ENCODE measurements at places on chromosomes 7 and 10.

GRCh38 chr10:94225589-94225988 is 137.2 kb downstream of the NOC3L start:
- no peak for DNase-seq

DNA sequence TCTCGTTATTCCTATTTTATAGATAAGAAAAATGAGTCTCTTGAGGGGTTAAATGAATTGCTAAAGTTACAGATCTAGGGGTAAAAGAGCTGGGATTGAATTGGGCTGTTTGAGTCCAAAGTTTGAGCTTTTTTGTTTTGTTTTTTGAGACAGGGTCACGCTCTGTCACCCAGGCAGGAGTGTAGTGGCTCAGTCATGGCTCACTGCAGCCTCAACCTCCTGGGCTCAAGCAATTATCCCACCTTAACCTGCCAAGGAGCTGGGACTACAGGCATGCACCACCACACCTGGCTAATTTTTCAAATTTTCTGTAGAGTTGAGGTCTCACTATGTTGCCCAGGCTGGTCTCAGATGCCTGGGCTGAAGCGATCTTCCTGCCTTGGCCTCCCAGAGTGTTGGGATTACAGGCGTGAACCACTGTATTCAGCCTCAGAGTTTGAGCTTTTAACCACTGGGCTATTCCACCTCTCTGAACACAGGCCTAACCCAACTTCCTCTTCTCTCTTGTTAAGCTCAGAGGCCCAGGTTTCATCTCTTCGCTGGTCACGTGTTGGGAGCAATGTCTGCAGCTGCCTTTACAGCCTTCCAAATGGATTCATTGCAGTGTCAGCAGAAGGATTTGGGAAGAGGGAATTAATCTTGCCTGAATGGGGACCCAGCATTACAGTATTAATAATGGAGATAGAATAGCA is 8.0 kb downstream of the SUFU start:
- no peak for DNase-seq

DNA sequence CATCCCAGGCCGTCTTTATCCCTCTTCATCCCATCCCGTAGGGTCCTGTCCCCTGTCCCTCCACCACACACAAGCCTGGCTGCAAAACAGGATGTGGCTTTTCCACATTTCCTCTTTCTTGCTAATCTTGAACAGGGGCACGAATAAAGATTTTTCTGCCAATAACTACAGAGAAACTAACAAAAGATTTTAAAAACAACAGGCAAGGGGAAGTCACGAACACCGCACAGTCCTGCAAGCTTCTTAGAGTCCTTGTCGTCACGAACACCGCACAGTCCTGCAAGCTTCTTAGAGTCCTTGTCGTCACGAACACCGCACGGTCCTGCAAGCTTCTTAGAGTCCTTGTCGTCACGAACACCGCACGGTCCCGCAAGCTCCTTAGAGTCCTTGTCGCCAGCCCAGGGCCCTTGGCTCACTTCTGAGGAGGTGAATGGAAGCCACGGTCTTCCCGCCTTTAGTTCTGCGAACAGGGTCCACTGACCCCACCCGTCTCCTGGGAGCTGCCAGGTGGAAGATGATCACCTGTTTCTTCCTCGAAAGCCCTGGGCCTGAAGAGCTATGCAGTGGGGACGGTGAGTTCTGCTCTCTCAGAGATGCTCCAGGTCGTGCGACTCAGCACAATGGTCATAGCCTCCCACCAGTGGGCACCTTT is 10.3 kb upstream of the INSIG1 start:
- no peak for DNase-seq

GRCh38 chr7:129529643-129530042 is 27.3 kb downstream of the SMKR1 start:
- no peak for DNase-seq

- no peak for DNase-seq
Measured at GRCh38 chr7:34143402-34143801, 238.1 kb downstream of the BMPER start.

DNA sequence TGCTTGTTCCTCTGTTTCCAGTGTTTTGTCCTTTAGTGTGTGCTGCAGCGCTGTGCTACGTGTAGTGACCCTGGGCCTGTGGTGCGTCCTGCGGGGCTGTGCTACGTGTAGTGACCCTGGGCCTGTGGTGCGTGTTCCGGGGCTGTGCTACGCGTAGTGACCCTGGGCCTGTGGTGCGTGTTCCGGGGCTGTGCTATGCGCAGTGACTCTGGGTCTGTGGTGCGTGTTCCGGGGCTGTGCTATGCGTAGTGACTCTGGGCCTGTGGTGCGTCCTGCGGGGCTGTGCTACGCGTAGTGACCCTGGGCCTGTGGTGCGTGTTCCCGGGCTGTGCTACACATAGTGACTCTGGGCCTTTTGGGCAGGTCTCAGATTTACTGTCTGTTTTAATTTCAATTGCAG is 60.1 kb downstream of the INPP5A start:
- no peak for DNase-seq
